Suppressor macrophage (primary cell): ENCODE measurements at places on chromosomes 13 and 19.

DNA sequence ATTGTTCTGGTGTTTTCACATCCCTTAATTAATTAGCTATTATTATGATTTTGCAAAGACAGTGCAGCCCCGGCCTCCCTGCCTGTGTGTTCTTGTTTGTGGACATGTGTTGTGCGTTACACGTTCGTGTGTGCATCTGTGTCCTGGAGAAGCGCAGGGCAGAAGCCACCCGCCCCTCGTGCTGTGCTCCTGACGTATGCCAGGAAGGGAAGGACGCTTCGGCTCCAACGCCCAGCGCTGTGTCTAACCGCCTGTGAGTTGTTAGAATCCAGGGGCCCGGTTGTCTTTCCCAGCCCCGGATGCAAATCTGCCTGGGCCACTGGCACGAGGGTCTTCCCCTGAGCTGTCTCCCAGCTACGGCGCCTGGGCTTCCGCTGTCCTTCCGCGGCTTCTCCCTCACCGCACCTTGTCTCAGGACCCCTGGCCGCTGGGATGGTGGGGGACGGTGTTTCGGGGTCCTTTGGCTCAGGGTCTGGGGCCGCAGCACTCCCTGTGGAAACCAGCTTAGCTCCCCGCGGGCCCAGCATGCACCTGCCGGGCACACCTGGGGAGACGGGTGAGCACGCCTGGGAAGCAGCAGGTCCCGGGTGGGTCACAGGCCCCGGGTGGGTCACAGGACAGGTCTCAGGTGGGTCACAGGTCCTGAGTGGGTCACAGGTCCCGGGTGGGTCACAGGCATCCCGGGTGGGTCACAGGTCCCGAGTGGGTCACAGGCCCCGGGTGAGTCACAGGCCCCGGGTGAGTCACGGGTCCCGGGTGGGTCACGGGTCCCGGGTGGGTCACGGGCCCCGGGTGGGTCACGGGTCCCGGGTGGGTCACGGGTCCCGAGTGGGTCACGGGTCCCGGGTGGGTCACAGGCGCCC is 51.5 kb downstream of the GAS6 start:
- DNase-seq, result no peak

- no peak for DNase-seq
Observed at GRCh38 chr19:7149956-7150705, 80.6 kb downstream of the ZNF557 start.

- DNase-seq, result no peak
Observed at GRCh38 chr13:91045351-91046034, 302.0 kb upstream of the MIR17HG start.

- DNase-seq, result peak; percentile 11
Observed at GRCh38 chr13:21175656-21176214, 617 bp downstream of the SKA3 start.

GRCh38 chr13:25966086-25966485 is 85.7 kb downstream of the SHISA2 start:
- no peak for DNase-seq

DNA sequence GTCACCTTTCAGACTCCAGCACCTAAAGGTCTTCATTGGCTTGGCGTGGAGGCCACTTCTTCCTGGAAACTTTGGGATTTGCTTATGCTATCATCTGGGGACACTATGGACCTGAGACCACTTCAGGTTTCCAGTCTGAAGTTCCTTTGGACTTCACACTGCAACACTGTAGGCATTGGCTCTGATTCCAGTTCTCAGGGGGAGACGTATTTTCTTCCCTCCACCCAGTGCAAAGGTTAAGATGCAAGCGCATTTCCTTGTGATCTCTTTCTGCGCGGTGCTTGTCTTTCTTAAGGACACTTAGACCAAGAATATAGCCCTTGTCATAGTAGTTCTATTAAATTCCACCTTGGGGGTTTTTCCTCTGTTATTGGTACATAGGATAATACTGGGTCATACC is 299.8 kb downstream of the TSHZ3 start:
- no peak for DNase-seq

GRCh38 chr19:42250183-42250665 is 4.7 kb downstream of the ERF start:
- DNase-seq, result no peak

- no peak for DNase-seq
Observed at GRCh38 chr13:100823448-100823847, 148.9 kb upstream of the TMTC4 start.
